ENCODE measurements at places on chromosomes 2 and 18. TPM values are rescaled to one million over a fixed set of nuclear protein-coding genes. Genes with fewer than 3 reads are reported as not detected.

DNA sequence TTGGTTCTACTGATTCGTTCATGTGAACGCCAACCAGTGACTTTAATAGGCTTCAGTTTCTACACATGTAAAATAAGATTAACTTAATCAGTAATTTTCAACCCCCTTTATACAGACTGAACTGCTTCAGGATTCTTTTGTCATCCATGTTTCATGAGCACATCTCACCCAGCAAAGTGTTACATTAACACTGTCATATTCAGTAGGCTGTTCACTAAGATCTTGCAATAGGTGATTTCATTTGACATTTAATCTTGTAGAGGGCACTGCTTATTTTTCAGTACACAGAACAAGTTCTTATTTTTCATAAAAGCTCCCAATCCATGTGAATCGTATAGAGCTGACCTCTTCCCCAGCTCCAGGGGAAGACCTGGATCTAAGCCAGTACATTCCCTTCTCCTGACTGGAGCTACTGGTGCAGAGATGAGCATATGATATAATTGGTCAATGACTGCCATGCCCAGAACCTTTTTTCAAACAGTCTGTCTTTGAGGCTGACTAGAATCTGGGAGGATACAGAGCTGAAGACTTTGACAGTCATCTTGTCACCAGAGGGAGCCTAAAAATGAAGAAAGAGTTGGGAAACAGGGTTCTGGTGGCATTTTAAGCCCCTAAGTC, 72.2 kb upstream of the CHRNA1 start:
- DNase-seq: no peak
- no peak overlapping the region for H3K27ac ChIP-seq
- no peaks in the 10 kb centered on the region for H3K27me3 ChIP-seq
- H3K4me3 ChIP-seq: no peak overlapping the region

GRCh38 chr2:176555781-176556180, 286.5 kb downstream of the MTX2 start:
- H3K36me3 ChIP-seq: no peaks in the 10 kb centered on the region
- peak; percentile 16 for DNase-seq
- H3K4me1 ChIP-seq: no peaks in the 10 kb centered on the region

Gene HAAO
- not detected for total RNA-seq

DNA sequence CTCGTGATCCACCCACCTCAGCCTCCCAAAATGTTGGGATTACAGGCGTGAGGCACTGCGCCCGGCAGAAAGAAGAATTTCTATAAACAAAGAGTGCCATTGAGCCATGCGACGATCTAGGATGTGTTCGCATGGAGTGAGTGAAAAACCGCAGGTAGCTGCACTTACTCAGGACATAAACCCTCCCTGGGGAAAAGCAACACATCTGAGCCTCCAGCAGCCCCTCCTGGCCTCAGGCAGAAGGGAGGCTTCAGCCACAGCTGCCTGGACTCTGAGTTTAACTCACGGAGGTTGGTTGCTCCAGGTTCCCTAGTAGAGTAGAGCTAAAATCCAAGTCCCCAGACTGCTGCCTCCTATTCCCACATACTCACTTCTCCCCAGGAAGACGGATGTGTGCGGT, 11.3 kb upstream of the STK25 start:
- DNase-seq: no peak
- H3K4me3 ChIP-seq: no peak overlapping the region
- no peaks in the 10 kb centered on the region for H3K36me3 ChIP-seq
- H3K4me1 ChIP-seq: no peaks in the 10 kb centered on the region
- no peak overlapping the region for H3K27ac ChIP-seq

- H3K27me3 ChIP-seq: no peaks in the 10 kb centered on the region
- no peak for DNase-seq
- no peaks in the 10 kb centered on the region for H3K36me3 ChIP-seq
- no peak overlapping the region for H3K4me3 ChIP-seq
- no peak overlapping the region for H3K27ac ChIP-seq
- H3K4me1 ChIP-seq: peaks cover 18% of the 10 kb centered on the region
Observed at GRCh38 chr2:186576614-186577013, 13.2 kb upstream of the ITGAV start.

- H3K4me3 ChIP-seq: no peak overlapping the region
- no peaks in the 10 kb centered on the region for H3K4me1 ChIP-seq
- H3K27me3 ChIP-seq: no peaks in the 10 kb centered on the region
- H3K36me3 ChIP-seq: no peaks in the 10 kb centered on the region
Observed at GRCh38 chr18:9325716-9326115, 8.9 kb upstream of the TWSG1 start.

- no peak overlapping the region for H3K4me3 ChIP-seq
- DNase-seq: no peak
- no peak overlapping the region for H3K27ac ChIP-seq
- H3K27me3 ChIP-seq: no peaks in the 10 kb centered on the region
- H3K36me3 ChIP-seq: no peaks in the 10 kb centered on the region
Observed at GRCh38 chr18:51417643-51418483, 220.4 kb upstream of the MEX3C start.

Gene HOXD3
- 1.4 TPM for total RNA-seq

- H3K36me3 ChIP-seq: no peaks in the 10 kb centered on the region
- no peak for DNase-seq
- no peaks in the 10 kb centered on the region for H3K4me1 ChIP-seq
- H3K4me3 ChIP-seq: no peak overlapping the region
Observed at GRCh38 chr2:206873423-206873822, 65.9 kb upstream of the CPO start.

GRCh38 chr18:36899289-36899688, 70.4 kb downstream of the KIAA1328 start:
- peak; percentile 39 for DNase-seq
- H3K4me1 ChIP-seq: no peaks in the 10 kb centered on the region
- no peak overlapping the region for H3K4me3 ChIP-seq
- no peaks in the 10 kb centered on the region for H3K27me3 ChIP-seq
- H3K27ac ChIP-seq: no peak overlapping the region

GRCh38 chr2:165406173-165406572, 63.3 kb upstream of the CSRNP3 start:
- H3K4me1 ChIP-seq: no peaks in the 10 kb centered on the region
- H3K36me3 ChIP-seq: no peaks in the 10 kb centered on the region
- no peak overlapping the region for H3K27ac ChIP-seq

Measured in HCT116 (cell line).